Activated gamma-delta T cell (primary cell): ENCODE measurements at places on chromosomes 2 and 18.

DNA sequence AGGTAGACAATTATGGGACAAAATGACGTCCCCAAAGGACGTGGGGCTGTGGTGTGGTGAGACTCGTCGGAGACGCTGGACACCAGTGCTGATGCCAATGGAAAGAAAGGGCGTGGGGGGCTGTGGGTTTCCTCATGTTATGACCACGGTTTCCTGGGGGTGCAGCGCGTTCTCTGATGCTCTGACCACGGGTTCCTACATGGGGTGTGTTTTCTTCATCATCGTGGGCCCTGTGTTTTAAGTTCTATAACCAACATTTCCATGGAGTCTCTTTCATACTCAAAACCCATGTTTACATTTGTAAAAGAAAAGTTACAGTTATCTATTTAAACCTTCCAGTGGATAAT, 141.6 kb downstream of the RTP5 start:
- DNase-seq = no peak

GRCh38 chr2:200777275-200777674, 34.4 kb upstream of the BZW1 start:
- DNase-seq = no peak

DNA sequence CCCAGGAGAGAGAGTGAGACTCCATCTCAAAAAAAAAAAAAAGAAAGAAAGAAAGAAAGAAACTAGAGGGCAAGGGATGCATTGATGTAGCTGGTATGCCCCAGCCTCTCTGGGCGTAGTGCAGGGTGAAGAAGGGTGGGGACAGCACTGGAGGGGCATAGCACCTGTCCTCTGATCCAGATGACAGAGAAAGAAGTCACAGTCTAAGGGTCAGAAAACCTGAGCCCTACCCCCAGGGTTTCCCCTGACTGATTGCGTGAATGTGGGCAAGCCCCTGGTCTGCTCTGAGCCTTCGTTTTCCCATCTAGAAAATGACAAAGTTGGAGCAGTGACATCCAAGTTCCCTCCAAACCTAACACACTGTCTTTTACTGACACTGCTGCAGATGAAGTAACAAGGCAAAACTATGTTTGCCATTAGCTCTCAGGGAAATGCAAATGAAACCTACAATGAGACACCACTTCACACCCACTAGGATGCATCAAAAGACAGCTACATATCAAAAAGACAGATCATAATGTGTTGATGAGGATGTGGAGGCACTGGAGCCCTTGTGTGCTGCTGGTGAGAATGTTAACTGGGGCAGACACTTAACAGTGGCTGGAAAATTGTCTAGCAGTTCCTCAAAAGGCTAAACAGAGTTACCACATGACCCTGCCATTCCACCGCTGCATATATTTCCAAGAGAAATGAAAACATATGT, 19.5 kb upstream of the YWHAQ start:
- DNase-seq = no peak

GRCh38 chr2:241924909-241925250, 55.4 kb downstream of the RTP5 start:
- DNase-seq = no peak

DNA sequence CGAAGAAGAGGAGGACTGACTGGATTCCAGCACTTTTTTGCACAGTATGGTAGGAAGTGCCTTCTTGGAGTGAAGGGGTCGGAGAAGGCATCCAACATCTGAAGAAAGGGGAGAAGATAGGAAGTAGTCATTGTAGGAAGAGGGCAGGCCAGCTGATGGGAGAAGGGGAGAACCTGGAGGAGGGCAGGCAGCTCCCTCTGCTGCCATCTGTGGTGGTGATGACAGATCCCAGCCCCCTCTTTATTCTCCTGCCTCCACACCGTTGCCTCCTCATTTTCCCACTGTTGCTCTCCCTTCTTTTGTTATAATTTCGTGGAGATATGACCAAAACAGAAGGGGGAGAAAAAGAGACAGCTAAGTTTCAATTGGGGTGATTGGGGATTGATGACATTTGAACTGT, 2.9 kb upstream of the SCYGR2 start:
- DNase-seq = no peak

- no peak for DNase-seq
Observed at GRCh38 chr18:48660346-48661228, 121.8 kb downstream of the CTIF start.

GRCh38 chr2:149732730-149733290, 145.2 kb upstream of the MMADHC start:
- no peak for DNase-seq

DNA sequence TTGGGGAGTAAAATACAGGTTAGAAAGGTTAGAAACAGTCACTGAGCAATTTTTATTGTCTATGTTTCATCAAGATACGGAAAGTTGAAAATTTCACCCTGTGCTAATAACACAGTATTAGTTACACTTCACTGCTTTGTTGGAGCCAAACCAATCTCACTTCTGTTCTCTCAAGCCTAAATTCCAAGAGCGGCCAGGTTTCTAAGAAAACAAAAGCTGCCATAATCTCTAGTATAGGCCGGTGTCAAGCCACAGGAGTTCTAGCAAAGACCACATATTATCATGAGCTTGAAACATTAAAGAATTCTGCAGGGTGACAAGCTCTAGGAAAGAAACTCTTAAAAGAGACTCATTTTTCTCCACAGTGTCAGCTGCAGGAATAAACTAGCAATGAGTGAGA, 128.7 kb downstream of the TXNL1 start:
- DNase-seq = no peak

GRCh38 chr2:177338177-177338721, 54.3 kb upstream of the AGPS start:
- no peak for DNase-seq

- no peak for DNase-seq
Observed at GRCh38 chr18:57921708-57922107, 118.6 kb upstream of the ATP8B1 start.

DNA sequence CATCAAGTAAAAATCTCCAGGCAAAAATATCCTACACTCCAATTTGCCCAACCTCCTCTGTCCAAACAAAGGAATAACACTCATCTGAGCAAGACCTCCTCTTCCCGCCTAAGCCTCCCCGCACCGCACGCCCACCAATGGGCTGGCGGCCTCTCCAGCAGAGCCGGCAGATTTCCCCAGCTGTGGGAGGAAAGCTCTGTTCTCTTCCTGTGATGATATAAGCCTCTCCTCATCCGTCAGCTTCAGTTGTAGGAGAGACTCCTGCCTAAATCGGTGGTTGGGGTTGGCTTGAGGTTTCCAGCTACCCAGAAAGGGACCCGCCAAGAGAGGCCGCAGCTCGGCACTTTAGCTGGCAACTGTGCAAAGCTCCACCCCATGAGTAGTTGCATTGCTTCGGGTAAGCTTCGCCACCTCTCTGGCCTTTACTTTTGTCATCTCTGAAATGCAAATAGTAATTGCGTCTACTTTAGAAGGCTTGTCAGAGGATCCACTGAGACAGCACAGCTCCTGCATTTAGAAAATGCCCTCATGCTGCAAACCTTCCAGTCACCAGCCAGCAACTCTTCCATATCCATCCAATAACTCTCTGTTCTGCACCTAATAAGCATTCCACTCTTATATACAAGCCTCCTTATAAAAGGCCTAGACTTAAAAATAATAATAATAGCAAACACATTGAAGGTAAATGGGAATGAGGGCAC, 146.4 kb downstream of the MYT1L start:
- no peak for DNase-seq

GRCh38 chr2:111235192-111236015, 114.7 kb downstream of the BCL2L11 start:
- no peak for DNase-seq

- no peak for DNase-seq
Observed at GRCh38 chr18:32879497-32879896, 106.7 kb upstream of the KLHL14 start.

DNA sequence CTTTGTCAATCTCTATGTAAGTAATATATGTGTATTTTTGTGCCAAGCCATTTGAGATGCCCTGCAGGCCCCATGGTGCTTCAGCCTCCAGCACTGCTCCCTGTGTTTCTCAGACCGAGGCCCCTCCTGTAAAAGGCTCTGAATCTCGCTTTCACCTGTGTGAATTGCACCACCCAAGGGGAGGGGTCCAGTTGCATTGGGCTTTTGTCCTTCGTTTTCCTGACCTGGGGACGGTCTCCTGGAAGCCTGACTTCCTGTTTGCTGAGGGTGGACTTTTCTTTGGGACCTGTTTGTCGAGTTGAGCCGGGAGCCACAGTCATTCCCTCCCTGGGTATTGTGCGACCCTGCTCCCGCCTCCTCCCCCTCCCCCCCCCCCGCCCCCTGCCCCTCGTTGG, 48.9 kb downstream of the AGAP1 start:
- no peak for DNase-seq

- DNase-seq = no peak
Observed at GRCh38 chr2:444937-445884, 157.3 kb upstream of the ALKAL2 start.

DNA sequence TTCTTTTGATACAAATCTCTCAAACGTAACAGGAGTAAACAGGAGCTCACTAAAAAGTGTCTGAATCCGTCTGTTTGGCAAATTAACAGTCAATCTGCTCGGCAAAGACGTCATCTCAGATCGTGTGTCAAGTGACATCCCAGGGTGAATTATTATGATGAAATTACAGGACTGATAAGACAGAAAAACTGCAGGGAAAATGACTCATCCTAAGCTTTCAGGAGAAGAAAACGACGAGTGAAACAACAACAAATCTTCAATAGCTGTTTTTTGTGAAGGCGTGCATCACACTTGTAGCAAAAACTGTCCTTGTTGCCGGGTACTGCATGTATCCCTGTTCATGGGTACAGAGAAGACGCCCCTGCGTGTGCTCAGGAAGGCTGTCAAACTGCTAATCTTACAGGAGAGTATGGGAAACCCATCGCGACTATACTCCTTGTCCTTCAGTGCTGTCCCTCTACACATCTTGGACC, 24.9 kb downstream of the EPB41L3 start:
- DNase-seq = no peak

- DNase-seq = no peak
Observed at GRCh38 chr2:65944213-65944612, 490.7 kb upstream of the MEIS1 start.

- DNase-seq = no peak
Observed at GRCh38 chr2:105494683-105495425, 96.0 kb upstream of the FHL2 start.

GRCh38 chr2:127093648-127094210, 13.2 kb downstream of the BIN1 start:
- no peak for DNase-seq

- DNase-seq = no peak
Observed at GRCh38 chr2:191019376-191019775, 5.4 kb upstream of the STAT1 start.

- DNase-seq = no peak
Observed at GRCh38 chr2:200788121-200788718, 23.5 kb upstream of the BZW1 start.

DNA sequence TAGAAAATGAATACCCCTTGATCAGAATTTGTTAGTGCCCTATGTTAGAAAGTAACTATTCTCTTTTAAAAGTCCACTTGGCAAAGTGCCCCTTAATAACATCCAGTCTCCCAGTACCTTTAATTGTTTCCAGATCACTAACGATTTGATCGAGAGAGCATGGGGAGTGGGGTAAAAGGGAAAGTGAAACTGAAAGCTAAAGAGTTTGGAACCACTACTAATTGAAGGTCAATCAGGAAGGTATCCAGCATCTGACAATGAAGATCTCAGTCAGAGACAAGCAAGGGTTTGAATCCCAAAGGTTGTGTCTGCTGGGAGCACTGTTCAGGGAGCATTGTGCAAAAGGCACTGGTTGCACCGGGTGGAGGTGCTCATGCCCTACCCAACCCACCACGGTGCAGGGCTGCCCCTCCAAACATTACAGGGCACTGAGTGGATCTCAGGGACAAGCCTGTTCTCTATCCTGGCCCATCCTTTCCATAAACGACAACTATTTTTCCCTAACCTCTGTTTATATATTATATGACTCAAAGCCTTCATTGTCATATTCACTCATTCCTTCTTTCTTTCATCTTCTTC, 14.6 kb upstream of the RIT2 start:
- DNase-seq = no peak

- DNase-seq = no peak
Observed at GRCh38 chr2:65781756-65782155, 349.4 kb upstream of the SPRED2 start.

- no peak for DNase-seq
Observed at GRCh38 chr2:205858881-205859441, 176.7 kb downstream of the NRP2 start.

DNA sequence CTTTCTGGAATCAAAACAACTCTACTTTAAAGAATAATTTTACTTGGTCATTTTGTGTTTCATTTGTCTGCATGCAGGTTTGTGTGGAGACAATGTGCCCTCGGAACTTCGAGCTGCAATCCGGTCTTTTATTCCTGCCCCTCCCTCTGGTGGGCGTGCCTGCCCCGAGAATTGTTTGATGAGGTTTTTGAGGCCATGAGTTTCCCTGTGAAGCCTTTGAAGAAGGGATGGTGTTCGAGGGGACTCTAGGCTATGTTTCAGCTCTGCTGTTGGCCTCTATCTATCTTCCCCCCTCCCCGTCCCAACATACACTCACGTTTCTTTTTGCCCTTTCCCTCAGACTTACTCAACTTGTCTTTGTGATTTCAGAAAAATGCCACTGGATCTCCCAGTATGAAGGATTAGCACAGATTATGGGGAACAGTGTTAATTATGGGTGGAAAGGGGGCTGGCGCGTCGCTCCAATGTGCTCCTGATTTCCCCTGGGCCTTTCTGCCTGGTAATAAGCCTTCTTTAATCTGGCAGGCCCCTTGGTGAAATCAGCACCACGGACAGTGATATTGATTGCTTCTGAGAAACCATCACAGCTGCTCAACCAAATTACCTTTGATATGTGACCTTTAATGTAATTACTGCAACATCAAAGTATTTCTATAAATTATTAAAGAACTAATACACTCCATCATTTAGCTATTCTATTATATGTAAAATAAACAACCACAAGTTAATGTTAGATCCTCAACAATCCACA, 82.2 kb downstream of the CELF4 start:
- no peak for DNase-seq

DNA sequence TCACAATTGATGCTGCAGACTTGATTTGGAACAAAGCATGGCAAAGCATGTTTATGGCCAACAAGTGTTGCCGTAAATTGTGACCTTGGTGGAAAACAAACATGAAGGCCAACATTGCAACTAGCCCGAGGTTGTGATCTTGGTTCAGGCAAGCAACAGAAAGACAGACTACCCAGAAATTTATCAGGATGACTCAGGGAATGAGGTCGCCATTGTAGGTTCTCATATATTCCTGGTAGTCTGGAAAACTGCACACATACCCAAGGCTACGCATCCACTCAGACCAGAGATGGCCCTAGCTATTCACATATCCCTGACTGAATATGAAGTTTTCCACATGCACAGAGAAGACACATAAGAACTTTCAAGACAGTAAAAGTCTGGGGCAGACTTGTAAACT, 30.1 kb downstream of the CYP1B1 start:
- no peak for DNase-seq

DNA sequence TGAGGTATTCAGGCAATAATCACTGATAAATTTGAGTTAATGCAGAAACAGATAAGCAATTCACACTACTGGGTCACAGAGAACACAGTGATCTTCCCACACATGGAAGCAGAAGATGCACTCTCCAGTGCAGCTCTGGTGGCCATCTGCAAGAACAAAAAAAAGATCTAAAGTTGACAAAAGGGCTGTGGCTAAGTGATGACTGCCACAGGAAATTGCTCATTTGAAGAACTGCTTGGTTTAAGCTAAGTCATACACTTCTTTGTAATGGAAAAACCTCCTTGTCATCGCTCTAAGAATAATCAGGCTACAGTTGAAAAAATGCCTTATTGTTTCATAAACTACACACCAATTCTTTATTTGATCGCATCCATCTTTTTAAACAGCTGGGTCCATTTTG, 115.1 kb downstream of the DTNB start:
- no peak for DNase-seq

- DNase-seq = no peak
Observed at GRCh38 chr2:95328358-95329125, 31.4 kb downstream of the KCNIP3 start.

GRCh38 chr2:60247471-60247870, 306.0 kb downstream of the BCL11A start:
- DNase-seq = no peak
